PC-3 (cell line): ENCODE measurements at places on chromosomes 7 and 10. TPM values are rescaled to one million over a fixed set of nuclear protein-coding genes. Genes with fewer than 3 reads are reported as not detected.

GRCh38 chr10:64408391-64409183 is 887.4 kb downstream of the REEP3 start:
- DNase-seq, result no peak

GRCh38 chr10:20970708-20971107 is 73.6 kb upstream of the NEBL start:
- DNase-seq, result no peak

- no peak for DNase-seq
These were observed 84.2 kb downstream of the STRA8 start for GRCh38 chr7:135317676-135318325.

DNA sequence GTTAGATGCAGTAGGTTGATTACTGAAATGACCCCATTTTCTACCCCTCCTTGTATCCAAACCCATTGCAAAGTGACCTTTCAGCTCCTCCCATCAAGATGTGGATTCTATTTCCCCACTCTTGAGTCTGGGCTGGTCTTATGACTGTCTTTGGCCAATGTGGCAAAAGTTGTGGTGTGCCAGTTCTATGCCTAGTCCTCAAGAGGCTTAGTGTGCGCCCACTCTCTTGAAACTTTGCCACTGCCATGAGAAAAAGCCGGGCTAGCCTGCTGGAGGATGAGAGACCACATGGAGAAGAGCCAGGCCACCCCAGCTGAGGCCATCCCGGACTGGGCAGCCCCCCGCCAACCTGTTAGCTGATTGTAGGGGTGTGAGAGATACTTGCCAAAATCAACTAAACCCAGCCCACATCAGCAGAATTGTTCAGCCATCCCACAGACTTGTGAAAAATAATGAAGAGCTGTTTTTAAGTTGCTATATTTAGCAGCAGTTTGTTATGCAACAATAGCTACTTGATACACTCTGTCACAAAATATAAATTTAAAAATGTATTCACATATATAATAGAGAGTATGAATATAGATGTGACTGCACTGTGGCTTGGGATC is 131.0 kb upstream of the PALS2 start:
- DNase-seq, result no peak

DNA sequence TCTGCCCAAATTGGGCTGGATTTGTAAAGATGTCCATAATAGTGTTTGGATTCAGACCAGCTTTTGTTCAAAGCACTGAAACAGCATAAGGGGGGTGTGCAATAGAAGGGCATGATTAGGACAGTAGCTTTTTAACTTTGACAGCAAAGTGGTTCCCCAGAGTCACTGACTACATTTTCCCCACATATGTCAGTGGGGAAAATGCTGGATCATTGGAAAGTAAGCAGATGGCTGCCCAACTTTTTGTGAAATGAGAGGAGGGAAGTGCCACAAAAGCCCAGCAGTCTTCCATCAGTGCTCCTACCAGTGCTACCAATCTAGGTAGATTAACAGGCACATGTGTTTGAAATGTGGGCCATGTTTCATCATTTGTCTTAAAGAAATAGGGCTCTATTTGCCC is 162.8 kb downstream of the FZD1 start:
- no peak for DNase-seq

GRCh38 chr10:128956149-128956548 is 510.9 kb upstream of the MGMT start:
- DNase-seq, result no peak

- no peak for DNase-seq
These were observed 204.9 kb upstream of the FRMD4A start for GRCh38 chr10:14535457-14536130.

GRCh38 chr7:77455321-77455720 is 39.2 kb upstream of the GSAP start:
- DNase-seq, result peak; percentile 92

DNA sequence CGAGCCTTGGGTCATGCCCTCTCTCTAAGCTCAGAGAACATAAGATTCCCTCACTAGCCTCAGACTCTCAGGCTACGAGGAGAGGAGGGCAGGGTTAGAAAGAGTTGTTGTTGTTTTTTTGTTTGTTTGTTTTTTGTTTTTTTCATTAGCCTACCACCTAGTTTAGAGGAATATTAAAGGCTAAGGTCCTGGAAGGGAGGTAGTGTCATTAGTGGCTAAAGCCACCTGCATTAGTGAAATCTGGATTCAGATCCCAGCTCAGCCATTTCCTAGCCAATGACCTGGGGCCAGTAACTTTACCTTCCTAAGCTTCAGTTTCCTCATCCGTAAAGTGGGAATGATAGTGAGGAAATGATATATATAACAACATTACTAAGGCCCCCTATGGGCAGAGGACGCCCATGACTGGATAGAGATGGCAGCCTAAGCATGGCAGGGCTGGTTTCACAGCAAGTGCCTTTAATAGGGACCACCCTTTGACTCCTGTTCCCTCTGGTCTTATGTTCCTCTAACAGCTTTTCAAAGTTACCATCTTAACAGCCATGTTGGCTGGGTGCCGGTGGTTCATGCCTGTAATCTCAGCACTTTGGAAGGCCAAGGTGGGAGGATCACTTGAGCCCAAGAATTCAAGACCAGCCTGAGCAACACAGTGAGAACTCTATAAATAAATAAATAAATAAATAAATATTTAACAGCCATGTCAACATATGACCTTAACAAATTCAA is 5.1 kb downstream of the DDIT4 start:
- no peak for DNase-seq

DNA sequence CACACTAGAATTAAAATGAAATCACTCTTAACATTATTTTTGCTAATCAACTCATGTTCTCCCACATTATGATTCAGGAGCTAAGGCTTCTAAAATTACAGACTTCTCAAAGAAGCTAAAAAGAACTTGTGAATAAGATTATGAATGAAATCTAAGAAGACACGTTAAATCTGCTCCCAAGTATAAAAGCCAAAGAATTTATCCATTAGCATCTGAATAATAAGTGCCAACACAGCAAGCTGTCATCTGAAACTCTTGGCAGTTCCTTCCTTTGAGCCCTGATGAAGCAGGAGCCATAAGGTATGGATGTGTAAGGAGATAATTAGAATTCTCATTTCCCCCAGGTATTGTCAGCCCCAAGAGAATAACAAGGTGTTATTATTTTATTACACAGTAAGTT is 50.3 kb downstream of the TPK1 start:
- DNase-seq, result no peak

Gene PLAC9
- total RNA-seq, result 0.81 and 2.0 TPM in 2 replicates
